ENCODE measurements at places on chromosomes 5 and 9.

- no peaks in the 10 kb centered on the region for H3K27me3 ChIP-seq
- no peaks in the 10 kb centered on the region for H3K36me3 ChIP-seq
- DNase-seq = no peak
- H3K27ac ChIP-seq = no peak overlapping the region
These were observed 3.0 kb downstream of the N4BP3 start for GRCh38 chr5:178116143-178116885.

DNA sequence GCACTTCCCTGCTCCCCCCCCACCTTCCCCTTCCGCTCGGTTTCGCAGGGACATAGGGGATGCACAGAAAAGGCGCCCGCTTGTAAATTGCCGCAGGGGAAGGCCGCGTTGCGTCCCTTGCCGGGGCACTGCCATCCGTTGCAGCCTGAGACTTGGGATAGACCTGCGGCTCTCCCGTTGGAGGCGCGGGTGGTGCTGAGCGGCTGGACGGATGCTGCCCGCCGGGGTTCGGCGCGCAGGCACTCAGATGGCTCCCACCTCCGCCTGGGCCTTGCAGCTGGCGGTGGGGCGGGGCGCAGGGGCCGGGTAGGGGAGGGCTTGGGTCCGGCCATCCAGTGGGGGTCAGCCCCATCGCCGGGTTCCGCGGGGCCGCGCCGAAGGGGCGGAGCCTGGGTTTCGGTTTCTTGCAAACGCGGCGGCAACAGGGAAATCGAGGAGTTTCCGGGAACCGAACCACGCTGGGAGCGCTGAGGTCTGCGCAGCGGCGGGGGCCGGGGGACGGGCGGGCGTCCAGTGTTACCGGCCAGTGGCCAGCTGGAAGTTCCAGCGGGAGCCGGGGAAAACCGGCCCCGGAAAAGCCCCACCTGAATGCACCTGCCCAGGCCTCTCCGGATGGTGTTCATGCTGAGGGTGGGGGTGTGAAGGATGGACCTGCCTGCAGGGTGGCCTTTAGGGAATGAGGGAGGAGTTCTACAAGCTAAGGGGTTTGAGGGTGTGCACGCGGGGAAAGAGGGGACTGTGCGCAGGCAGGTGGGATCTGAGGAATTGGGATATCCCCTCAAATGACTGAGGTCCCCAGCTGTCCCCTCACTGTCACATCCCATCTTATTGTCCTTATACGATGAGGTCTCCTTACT, 6.3 kb upstream of the IRF1 start:
- peak; percentile 91 for DNase-seq
- H3K4me1 ChIP-seq = peaks cover 29% of the 10 kb centered on the region
- H3K4me3 ChIP-seq = peak overlapping the region; percentile 56
- H3K27me3 ChIP-seq = no peaks in the 10 kb centered on the region

- no peaks in the 10 kb centered on the region for H3K27me3 ChIP-seq
- no peaks in the 10 kb centered on the region for H3K36me3 ChIP-seq
- no peaks in the 10 kb centered on the region for H3K4me1 ChIP-seq
- no peak overlapping the region for H3K4me3 ChIP-seq
- no peak for DNase-seq
These were observed 75.6 kb upstream of the SNCAIP start for GRCh38 chr5:122236270-122237040.

DNA sequence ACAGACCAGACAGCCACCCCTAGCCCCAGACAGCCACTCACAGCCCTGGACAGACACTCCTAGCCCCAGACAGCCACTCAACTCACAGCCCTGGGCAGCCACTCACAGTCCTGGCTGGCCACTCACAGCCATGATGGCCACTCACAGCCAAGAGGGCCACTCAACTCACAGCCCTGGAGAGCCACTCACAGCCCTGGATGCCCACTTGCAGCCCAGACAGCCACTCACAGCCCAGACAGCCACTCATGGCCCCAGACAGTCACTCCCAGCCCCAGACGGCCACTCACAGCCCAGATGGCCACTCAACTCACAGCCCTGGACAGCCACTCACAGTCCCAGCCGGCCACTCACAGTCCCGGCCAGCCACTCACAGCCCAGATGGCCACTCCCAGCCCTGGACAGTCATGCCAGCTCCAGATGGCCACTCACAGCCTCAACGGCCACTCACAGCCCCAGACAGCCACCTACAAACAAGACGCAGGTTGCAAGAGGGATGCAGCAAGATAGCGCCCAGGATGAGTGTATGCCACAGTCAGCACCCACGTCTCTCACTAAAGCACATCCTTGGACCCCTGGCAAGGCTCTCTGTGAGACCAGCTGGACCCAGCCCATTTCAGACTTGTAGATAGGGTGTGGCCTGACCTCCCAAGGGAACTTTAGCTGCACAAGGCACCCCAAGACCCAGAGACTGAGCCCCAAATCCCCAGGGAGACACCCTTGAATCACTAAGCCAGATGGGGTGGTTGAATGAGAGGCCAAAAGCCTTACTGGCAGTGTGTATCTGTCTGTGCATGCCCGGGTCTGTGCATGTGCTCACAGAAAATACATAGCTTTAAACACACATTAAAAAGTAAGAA, 22.4 kb downstream of the ZDHHC11B start:
- no peaks in the 10 kb centered on the region for H3K36me3 ChIP-seq
- H3K4me3 ChIP-seq = no peak overlapping the region
- no peaks in the 10 kb centered on the region for H3K27me3 ChIP-seq
- no peak overlapping the region for H3K27ac ChIP-seq
- H3K4me1 ChIP-seq = no peaks in the 10 kb centered on the region
- DNase-seq = peak; percentile 65

GRCh38 chr9:87148331-87149104, 201.2 kb upstream of the GAS1 start:
- H3K36me3 ChIP-seq = no peaks in the 10 kb centered on the region
- no peaks in the 10 kb centered on the region for H3K27me3 ChIP-seq
- H3K4me1 ChIP-seq = no peaks in the 10 kb centered on the region
- peak overlapping the region; percentile 10 for H3K4me3 ChIP-seq
- H3K27ac ChIP-seq = no peak overlapping the region
- no peak for DNase-seq
